ENCODE measurements at places on chromosomes 7 and 10. TPM values are rescaled to one million over a fixed set of nuclear protein-coding genes. Genes with fewer than 3 reads are reported as not detected.
A peak's percentile ranks its signal among the peaks of the same experiment; 100 is the strongest.

Gene CUTC
- total RNA-seq: 6.7 TPM

GRCh38 chr10:61860964-61861758 lies 40.3 kb upstream of the ARID5B start:
- no peak for DNase-seq
- H3K27me3 ChIP-seq: no peaks in the 10 kb centered on the region
- H3K4me3 ChIP-seq: no peak overlapping the region

DNA sequence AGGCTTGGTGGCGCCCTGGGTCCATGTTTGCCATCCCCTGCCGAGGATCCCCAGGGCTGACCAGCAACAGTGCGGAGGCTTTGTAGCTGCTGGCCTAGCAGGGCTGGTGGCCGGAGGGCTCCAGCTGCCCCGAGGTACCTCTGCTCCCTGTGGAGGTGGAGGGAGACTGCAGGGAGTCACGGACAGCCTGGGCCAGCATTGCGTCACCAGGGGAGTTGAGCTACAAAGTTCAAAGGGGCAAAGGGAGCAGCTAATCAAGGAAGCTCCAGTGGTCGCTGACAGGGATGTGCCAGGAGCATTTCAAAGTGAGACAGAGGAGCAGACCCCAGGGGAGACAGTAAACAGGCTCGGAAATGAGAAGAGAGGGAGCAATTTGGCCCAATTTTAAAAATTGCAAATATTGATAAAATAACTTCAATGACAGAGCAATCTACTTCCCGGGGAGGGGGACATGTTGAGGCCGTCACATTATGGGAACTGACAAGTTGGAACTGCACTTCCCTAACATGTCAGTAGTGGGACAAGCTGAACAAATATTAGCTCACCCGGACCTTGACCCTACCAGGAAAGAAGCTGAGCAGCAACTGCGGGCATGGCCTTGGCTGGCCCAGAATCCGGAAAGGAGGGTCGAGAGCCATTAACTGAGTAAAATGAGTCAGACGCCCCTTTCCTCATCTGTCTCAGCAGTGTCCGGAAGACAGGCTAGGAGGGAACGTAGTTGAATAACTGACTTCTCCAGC lies 39.4 kb downstream of the BTBD16 start:
- H3K27me3 ChIP-seq: no peaks in the 10 kb centered on the region
- peaks cover 41% of the 10 kb centered on the region for H3K4me1 ChIP-seq
- H3K27ac ChIP-seq: peak overlapping the region; percentile 88
- H3K36me3 ChIP-seq: no peaks in the 10 kb centered on the region
- no peak for DNase-seq

Gene GPR37
- 6.0 TPM for total RNA-seq

Gene CLCN1
- 0.91 TPM for total RNA-seq

GRCh38 chr7:158620839-158621441 lies 33.3 kb upstream of the PTPRN2 start:
- H3K4me3 ChIP-seq: no peak overlapping the region
- no peaks in the 10 kb centered on the region for H3K4me1 ChIP-seq
- DNase-seq: no peak
- H3K36me3 ChIP-seq: no peaks in the 10 kb centered on the region
- no peak overlapping the region for H3K27ac ChIP-seq

DNA sequence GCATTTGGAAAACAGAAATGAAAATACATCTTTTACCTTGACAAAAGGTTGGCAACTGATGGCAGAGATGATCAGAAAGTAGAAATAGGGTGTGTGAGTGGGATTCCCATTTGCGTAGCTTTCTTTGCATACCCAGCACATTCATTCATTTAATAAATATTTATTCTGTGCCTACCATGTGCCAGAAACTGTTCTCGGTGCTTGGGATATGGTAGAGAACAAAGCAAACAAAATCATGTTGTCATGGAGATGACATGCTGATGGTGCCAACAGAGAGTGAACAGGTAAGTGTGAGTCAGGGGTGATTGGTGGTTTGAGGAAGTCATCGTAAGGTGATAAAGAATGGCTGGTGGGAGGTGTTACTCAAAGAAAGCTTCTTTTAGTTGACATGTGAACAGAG lies 45.4 kb downstream of the CACNB2 start:
- H3K36me3 ChIP-seq: no peaks in the 10 kb centered on the region
- no peak overlapping the region for H3K4me3 ChIP-seq
- H3K27me3 ChIP-seq: no peaks in the 10 kb centered on the region
- no peak for DNase-seq
- peaks cover 8% of the 10 kb centered on the region for H3K4me1 ChIP-seq

Gene C10orf62
- total RNA-seq: not detected

Gene ZKSCAN1
- 18.3 TPM for total RNA-seq

All from esophagus squamous epithelium (tissue), 5 donors.